Osteoblast (primary cell): ENCODE measurements at places on chromosomes 7 and 10.

DNA sequence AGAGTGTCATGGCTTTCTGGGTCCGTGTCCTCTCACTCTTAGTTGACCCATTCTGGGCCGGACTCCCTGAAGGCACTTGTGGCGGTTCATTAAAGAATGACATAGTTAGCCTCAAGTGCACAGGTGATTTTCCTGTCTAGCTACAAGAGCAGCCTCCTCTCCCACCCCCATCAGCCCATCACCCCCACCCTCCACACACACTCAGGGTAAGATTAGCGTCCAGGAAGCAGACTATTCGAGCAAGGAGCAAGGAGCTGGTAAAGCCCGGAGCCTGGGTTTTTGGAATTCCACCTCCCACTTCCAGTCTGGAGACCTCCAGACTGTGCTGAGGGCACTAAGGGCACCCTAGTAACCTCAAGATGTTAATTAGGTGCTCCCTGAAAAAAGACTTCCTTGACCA is 39.5 kb downstream of the TACR2 start:
- DNase-seq = no peak

DNA sequence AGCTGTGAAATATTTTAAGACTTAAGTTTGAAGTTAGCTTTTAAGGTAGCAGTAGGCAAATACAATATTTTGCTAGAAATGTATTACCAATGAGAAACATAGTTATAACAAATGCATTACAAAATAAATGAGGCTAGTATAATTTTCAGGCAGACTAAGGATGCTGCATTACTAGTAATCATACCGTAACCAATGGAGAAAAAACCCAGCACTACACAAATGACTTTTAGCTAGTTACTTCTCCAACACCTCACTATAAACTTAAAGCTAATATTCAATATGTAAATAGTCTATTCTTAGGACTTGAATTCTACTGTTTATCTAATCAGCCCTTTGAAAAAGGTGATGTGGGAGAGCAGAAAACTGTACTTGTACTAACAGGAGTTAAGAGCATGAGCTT is 285.3 kb upstream of the KLF14 start:
- DNase-seq = no peak

- peak; percentile 47 for DNase-seq
Observed at GRCh38 chr10:60896033-60896432, 48.0 kb downstream of the RHOBTB1 start.

DNA sequence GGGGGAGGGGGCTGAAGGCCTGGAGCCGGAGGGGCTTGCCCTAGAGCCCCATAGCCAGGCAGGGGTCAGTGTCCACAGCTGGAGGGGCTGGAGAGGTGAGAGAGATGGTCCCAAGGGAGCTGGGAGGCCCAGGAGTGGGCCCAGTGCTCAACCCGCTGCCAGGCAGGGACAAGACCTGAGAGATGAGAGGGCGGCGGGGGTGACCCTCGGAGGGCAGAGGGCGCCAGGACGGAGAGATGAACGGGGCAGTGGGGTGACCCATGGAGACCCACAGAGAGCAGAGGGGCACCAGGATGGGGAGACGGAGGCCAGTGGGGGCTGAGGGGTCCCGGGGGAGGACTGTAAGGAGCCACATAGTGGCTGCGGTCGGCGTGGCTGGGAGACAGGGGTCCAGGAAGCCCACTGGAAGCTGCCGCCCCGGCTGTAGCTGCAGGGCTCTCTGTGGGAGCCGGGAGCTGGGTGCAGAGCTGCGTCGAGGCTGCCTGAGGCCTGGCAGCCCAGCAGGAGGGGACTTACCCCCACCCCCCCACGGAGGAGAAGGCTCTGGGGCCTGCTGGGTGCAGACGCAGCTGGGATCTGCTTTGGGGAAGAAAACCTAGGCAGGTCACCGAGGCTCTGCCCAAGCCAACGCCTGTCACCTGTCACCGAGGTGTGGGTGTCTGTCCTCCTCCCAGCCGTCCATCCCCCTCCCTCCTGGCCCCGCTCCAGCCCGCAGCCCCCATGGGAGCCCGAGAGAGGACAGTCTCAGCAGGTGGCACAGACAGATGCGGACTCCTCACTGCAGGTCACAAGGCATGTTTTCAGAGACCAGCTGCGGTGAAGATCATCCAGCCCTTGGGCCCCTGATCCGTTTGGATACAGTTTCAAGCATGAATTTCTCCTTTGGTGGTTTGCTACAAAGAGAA is 25.1 kb downstream of the PWWP2B start:
- DNase-seq = no peak

- DNase-seq = peak; percentile 68
Observed at GRCh38 chr7:91266689-91267090, 2.5 kb downstream of the FZD1 start.

GRCh38 chr10:122188706-122189105 is 82.4 kb upstream of the BTBD16 start:
- DNase-seq = no peak

DNA sequence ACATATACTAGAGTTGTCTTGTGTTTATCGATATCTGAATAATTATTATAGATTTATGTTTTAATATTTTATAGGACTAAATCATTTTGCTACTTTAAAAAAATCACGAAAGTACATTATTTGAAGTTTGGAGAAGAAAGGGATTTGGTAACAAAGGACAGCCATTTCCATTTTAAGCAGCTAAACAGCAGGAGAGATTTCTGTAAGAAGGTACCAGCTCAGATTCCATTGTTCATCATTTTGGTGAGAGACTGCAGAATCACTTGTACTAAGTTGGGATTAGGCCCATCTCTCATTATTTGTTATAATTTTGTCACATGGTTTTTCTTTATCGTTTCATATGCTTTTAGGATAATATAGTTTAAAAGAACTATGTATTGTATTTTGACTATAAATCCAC is 46.7 kb downstream of the PALS2 start:
- no peak for DNase-seq

- DNase-seq = no peak
Observed at GRCh38 chr10:86084585-86084984, 282.0 kb downstream of the GRID1 start.

DNA sequence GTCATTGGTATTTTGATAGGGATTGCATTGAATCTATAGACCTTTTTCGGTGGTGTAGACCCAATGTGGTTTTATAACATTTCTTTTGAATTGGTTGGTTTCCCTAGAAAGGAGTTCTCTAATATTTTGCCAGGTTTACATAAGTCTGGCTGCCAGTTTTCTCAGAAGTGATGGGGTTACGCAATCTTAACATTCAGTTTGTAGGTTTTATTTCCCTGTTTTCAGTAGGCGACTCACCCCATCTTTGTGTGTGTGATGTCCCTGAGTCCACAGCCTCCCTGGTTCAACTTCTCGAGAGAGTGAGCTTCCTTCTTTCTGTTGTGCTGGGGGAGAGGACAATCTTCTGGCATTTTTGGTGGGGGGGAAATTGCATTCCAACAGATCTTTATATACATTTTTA is 9.6 kb upstream of the KIF5B start:
- DNase-seq = peak; percentile 61
